ENCODE measurements at places on chromosomes 6 and 20.

DNA sequence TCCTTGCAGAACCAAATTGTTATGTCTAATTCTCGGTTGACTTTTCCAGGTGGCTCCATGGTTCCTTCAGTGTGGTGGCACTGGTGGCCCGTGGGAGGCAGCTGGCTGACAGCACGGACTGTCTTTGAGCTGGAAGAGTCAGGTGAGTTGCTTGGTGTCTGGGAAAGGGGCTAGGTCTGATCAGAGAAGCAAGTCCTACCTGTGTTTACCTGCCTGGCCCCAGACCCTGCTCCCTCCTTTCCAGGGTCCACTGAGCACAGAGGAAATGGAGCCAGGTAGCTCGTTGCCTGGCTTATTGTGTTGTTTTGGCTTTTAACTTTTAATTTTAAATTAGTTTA, 111.8 kb downstream of the BANF2 start:
- no peak for DNase-seq

- DNase-seq, result no peak
Measured at GRCh38 chr6:42735976-42736375, 9.9 kb downstream of the TBCC start.

- DNase-seq, result no peak
Measured at GRCh38 chr6:142463988-142464387, 162.2 kb downstream of the ADGRG6 start.

- no peak for DNase-seq
Measured at GRCh38 chr6:39228111-39228971, 934 bp downstream of the KCNK5 start.

DNA sequence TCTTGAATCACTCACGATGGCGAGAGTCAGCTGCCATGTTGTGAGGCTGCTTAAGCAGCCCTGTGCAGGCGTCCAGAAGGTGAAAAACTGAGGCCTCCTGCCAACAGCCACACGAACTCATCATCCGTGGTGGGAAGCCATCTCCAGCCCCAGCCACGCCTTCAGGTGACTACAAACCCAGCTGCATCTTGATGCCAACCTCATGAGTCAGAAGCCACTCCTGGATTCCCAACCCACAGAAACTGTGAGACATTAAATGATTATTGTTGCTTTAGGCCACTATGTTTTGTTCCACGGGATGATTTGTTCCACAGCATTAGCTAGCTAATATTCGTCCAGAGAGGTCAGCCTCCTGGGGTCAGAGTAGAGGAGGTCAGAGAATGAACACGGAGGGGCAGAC, 80.5 kb downstream of the SNX5 start:
- DNase-seq, result no peak

DNA sequence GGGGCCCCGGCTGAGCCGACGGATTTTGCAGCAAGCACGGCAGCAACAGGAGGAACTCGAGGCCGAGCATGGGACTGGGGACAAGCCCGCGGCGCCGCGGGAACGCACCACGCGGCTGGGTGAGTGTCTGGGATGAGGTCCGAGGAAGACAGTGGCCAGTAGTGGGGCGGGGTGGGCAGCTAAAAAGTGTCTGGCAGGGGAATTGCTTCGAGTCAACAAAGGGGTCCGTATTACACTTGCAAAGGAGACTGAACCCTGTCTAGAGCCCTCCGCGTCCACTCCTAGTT, 356 bp downstream of the BYSL start:
- no peak for DNase-seq

DNA sequence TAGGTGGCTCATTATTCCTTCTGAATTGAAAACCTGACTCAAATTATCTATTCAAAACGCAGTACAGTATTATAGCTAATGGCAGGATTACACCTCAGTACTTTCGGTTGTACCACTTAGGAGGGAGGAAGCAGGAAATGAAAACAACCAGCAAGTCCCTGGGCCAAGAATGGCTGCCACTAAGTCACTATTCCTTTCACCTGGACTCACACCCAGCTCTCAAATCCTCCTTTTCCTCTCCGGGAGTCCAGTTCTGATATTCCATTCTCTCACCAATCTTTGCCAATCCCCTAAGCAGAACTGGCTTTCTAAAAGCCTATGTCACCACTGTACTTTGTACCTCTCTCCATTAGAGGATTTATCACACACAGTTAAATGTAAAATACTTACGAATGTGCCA, 20.6 kb downstream of the TMEM242 start:
- DNase-seq, result no peak

- no peak for DNase-seq
Measured at GRCh38 chr6:158011478-158011920, 29.8 kb downstream of the SYNJ2 start.

All from fibroblast of the conjunctiva (primary cell).